Left forelimb (tissue), 1 donor: ENCODE measurements at places on chromosomes 1 and 21.

DNA sequence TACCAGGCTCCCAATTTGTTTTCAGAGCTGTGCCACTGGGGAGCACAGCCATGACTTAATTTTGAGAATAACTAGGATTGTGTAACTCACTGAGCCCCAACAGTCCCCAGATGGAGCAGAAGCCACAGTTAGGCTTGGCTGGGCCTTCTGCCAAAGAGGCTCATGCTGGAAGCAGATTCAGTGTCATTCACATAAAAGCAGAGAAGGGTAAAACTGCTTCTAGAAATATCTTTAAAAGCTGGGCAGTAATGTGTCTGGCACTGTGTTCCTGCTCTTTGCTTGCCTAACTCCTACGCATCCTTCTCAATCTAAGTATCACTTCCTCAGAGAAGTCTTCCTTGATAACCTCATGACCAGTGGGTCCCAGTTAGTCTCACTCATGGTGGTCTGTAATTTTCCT lies 20.3 kb downstream of the STK40 start:
- no peak for DNase-seq

GRCh38 chr1:165595246-165595938 lies 35.6 kb upstream of the MGST3 start:
- DNase-seq: no peak

DNA sequence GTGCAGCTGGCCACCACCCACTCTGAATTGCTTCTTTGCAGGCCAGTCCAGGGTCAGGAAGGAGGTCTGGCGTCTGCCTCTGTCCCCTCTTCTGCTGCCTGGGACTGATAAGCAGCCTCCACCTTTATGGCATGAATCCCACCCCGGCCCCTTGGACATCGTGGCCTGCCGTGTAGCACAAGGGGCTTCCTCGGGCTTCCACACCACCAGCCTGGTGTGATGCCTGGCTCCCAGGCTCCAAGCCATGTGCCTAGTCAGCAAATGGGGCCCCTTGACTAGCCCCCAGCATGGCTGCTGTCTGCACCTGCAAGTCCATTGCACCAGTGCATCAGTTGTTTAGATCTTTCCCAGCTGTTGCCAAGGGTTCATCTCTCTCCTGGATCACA lies 9.9 kb upstream of the ARF1 start:
- DNase-seq: no peak

- no peak for DNase-seq
Measured at GRCh38 chr1:55524006-55524405, 308.8 kb upstream of the USP24 start.

DNA sequence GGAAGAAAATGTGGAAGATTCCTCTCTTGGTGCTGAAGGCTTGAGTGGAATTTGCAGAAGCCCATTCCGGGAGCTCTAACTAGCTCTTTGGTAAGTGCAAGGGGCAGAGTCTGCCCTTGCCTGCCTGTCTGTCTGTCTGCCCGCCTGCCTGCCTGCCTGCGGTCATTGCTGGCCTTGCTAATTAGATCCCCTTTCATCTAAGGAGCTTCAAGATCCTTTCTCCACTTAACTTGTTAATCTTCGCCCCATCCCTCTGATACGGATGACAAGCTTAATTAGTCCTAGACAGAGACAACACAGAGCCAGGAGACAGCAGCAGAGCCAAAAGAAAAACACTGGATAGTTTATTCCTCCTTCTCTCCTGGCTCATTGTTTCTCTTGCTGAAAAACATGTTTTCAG lies 80.2 kb upstream of the GADD45A start:
- DNase-seq: no peak

DNA sequence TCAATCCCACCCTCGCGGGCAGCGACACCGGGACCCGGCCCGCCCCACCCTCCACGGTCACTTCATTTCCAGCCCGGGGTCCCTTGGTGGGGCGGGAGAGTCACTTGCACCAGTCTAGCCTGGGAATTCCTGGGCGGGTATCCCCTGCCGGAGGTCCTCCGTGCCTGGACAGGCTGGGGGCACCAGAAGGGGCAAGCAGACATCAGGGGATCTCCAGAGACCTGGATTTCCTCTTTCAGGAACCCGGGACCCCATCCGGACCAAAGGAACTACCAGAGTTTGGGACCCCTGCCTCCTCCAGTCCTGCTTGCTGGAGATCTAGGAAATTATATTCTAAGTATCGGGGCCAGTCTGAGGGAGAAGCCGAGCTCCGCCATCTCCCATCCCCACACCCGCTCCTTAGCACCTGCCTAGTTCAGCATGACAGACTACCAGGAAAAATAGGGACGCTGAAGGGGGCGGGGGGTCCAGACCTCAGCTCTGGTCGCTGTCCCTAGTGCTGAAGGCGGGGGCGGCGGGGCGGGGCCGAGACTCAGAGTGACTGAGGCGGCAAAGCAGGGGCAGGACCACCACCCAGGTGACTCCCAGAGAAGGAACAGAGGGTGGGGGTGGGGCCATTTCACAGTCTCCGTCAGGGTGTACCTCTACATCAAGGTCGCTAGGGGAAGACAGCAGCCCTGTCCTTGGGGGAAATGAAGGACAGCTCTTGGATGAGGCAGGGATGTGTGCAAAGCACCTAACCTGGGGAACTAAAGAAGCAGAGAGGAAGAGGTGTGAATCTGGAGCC lies 832 bp downstream of the HCN3 start:
- peak; percentile 80 for DNase-seq

GRCh38 chr1:199082778-199083389 lies 444.0 kb downstream of the PTPRC start:
- DNase-seq: no peak

- DNase-seq: peak; percentile 30
Measured at GRCh38 chr21:32587120-32587519, 1.8 kb upstream of the TCP10L start.

DNA sequence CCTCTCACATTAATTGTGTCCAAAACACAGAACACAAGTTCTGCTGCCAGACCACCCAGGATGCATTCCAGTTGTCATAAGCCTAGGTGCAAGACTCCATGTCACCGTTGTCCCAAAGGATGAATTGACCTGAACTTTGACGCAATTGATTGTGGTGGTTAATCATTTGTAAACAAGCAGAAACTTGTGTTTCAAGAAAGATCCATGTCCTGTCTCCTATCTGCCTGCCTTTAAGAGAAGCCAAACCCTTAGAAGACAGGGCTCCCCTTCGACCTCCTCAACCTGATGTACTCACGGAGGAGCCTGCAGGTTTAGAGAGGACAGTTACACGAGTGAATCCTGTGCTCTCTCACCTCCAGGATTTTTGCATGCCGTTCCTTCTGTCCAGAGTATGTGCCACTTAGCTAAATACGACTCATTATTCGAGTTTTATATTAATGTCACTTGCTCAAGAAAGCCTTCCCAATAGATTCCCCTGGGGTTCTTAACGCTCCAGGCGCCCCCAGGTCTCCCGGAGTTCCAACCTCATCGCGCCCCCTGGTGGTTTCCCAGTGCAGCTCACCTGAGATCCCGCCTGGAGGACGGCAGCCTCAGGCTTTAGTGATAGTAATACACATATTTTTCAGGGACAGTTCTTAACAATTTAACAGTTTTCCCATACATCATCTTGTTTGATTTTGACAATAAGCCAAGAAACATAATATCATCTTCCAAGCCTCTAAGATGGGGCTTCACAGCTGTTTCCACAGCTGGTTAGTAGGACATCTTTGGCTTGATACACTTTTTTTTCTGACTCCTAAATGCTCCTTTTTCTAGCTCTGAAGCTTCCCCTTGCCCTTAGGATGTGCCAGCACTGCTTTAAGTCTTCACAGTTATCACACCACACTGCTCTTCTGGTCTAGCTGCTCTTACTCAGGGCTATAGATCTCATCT lies 2.4 kb upstream of the C8B start:
- DNase-seq: no peak

- DNase-seq: no peak
Measured at GRCh38 chr1:35706846-35707600, 11.7 kb downstream of the C1orf216 start.

GRCh38 chr1:24888971-24889676 lies 41.0 kb downstream of the RUNX3 start:
- DNase-seq: peak; percentile 31

GRCh38 chr1:204530932-204531331 lies 14.7 kb downstream of the MDM4 start:
- DNase-seq: no peak

DNA sequence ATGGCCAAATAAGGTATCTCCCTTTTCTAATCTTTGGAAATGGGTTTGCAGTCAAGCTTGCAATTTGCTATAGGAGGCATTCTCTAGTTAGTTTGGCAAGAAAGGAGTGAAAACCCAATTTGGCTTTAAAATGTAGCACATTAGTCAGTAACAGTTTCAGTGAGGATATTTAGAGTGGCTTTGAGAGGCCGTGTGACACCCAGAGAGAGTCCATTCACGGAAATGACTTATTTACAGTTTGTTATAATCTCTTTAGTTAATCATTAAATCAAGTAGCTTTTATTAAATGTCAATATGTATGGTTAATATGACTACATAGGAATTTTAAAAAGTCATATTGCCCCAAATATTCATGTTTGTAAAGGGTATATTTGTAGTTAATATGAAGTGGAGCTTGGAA lies 9.6 kb downstream of the ZBTB18 start:
- DNase-seq: no peak

- no peak for DNase-seq
Measured at GRCh38 chr1:25643929-25644328, 27.3 kb downstream of the MAN1C1 start.

GRCh38 chr1:195335541-195335940 lies 1272.7 kb downstream of the KCNT2 start:
- no peak for DNase-seq

GRCh38 chr1:109109906-109110305 lies 4.0 kb upstream of the ELAPOR1 start:
- DNase-seq: no peak

DNA sequence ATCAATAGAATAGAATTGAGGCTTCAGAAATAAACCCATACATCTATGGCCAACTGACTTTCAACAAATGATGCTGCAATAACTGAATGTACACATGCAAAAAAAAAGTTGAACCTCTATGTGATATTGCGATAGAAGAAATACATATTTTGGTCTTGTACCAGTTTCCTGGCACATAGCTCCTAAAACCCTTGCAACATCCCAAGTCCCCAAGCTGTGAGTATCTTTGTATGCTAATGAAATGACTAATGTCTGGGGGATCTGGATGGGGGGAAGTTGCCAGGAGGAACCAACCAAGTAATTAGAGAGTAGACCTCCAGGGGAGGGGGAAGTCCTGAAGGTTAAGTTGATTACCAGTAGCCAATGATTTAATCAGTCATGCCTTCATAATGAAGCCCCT lies 24.4 kb downstream of the BLZF1 start:
- DNase-seq: no peak

- DNase-seq: no peak
Measured at GRCh38 chr1:153769221-153769620, 6.0 kb upstream of the SLC27A3 start.

DNA sequence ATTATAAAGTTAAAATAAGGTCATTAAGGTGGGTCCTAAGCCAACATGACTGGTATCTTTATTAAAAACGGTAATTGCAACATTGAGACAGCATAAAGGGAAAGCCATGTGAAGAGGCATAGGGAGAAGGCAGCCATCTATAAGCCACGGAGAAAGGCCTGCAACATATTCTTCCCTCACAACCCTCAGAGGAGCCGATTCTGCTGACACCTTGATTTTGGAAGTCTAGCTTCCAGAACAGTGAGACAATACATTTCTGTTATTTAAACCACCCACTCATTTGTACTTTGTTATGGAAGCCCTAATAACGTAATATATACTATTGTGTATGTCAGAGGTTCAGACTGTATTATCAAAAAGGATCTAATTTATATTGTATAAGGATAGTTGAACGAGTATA lies 190.8 kb downstream of the PDE4B start:
- DNase-seq: no peak

DNA sequence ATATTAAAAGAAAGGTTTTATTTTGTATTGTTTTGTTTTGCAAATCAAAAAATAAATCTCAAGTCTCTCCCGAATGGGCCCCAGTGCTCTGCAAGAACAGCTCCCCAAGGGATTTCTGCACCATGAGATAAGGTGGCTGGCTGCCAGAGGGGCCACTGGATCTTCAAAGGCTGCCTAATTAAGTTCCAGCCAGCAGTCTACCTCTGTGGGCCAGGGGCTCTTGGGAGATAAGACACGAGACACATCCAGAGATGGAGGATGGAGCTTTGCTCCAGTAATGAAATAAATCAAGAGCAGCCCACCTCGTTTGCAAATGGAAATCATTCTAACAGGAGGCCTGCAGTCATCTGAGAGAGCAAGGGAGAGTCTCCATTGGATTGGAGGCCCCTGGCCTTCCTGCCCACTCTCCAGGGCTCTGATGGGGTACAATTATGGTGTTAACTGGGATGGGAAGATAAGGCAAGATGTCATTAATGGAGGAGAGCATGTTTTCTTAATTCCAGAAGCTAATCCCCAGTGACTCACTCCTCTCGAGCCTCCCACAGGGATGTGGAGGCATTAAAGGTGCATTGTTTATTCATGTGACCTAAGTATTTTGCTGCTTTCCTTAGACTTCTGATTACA lies 155.2 kb upstream of the KAZN start:
- DNase-seq: no peak

DNA sequence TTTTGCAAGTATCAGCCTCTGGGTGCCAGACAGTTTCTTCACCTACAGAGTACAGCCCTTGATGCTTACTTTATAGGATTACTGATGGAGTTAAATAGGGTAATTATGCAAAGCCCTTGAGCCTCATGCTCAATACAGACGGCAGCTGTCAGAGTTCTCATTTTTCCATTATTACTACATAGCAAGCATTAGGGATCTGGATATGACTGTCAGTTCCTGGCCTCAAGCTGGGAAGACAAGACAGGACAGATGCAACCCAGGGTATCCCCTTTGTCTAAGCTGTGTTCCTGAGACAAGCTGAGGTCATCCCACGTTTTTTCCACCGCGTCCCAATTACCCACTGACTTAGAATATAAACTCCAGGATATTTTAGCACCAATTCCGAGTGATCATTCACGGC lies 94.4 kb downstream of the SLC35F3 start:
- no peak for DNase-seq

GRCh38 chr1:29454616-29455380 lies 218.5 kb downstream of the PTPRU start:
- no peak for DNase-seq

GRCh38 chr1:85889870-85890269 lies 181.6 kb upstream of the ZNHIT6 start:
- DNase-seq: no peak

GRCh38 chr21:33232291-33233034 lies 2.7 kb downstream of the IFNAR2 start:
- no peak for DNase-seq

GRCh38 chr1:179917601-179918429 lies 35.7 kb downstream of the TOR1AIP1 start:
- no peak for DNase-seq

DNA sequence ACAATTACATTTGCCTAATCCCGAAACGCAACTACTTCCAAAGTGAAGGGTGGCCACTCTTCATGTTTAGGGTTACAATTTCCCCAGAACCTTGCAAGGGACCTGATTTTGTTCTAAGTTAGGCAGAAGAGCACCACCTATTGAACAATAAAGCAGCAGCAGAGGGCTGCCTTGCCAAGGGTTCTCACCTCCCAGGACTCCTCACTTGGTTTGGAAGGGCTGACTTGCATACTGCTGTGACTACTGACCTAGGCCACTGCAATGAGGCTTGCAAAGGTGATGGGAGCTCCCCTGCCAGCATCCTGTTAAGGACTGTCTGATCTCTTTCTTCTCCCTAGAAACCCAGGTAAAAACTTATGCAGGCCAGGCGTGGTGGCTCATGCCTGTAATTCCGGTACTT lies 14.2 kb downstream of the MTOR start:
- no peak for DNase-seq

GRCh38 chr1:150555971-150556865 lies 7.0 kb downstream of the ADAMTSL4 start:
- no peak for DNase-seq

GRCh38 chr1:64515427-64515826 lies 45.5 kb downstream of the CACHD1 start:
- no peak for DNase-seq
